ENCODE measurements at places on chromosomes 4 and X.

GRCh38 chr4:138037696-138038095 is 204.5 kb downstream of the SLC7A11 start:
- peak; percentile 69 for DNase-seq

DNA sequence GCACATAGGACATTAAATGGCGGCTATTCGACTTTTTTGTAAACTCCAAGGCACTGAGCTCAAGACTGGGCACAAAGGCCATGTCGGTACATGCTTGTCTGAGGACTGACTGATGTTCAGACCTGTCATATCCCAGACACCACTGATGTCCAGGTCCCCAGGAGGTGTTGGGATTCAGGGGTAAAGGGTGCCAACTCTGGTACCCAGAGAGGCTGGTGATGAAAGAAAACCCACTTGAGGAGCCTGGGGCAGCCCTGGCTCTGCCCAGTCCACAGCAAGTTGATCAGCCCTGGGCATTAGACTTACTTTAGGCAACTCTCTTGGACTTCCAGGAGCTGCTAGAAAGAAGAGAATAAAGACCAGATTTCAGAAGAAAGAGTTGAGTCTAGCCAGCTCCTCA is 18.7 kb downstream of the SASH3 start:
- no peak for DNase-seq

- peak; percentile 68 for DNase-seq
Measured at GRCh38 chrX:13418126-13419097, 98.6 kb upstream of the ATXN3L start.

DNA sequence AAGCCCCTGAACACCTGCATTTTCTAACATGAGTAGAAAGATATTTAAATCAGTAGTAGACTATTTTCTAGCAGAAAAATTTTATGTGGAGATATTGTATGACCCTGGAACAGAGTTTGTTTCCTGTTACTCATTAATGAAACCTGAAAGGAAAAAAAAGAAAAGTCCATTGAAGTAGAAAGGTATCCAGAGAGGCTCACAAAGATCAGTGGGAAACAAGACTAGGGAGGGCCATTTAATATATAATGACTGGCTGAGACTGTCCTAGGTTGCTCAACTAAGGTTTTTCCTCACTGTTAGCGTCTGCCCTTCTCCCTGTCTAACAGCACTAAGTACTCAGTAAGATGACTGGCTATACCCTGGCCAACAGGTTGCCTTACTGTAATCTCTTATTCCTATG is 788.6 kb downstream of the GLUD2 start:
- no peak for DNase-seq

GRCh38 chr4:129167640-129168260 is 71.8 kb downstream of the C4orf33 start:
- peak; percentile 6 for DNase-seq

Measured in fibroblast of upper back skin (primary cell).